ENCODE measurements at places on chromosomes 1 and 21.

- DNase-seq: no peak
Observed at GRCh38 chr1:248380854-248381253, 5.3 kb downstream of the OR2T6 start.

GRCh38 chr1:171805395-171806115, 24.1 kb downstream of the METTL13 start:
- no peak for DNase-seq

- no peak for DNase-seq
Observed at GRCh38 chr1:159817276-159818041, 9.2 kb upstream of the SLAMF8 start.

DNA sequence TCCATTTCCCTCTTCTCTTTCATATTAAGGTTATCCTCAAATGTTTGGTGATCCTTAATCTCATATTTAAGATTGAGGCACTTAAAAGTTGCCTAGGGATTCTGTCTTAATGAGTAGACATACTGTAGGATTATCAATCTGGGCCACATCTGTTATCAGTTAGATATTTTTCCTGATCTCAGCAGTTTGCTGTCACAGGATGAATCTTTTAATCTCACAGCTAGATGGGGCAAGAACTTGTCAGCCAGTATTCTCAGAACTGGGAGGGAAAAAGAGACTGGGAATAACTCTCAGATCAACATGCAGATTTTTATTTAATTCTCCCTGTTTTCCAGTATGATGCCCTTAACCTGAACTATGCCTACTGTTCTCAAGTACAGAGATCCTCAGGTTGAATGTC, 14.0 kb downstream of the ZNF644 start:
- no peak for DNase-seq

Measured in activated T-cell treated with anti-CD3 and anti-CD28 coated beads, Interleukin-2, amount 50 U/mL, for 24 hours (primary cell).